ENCODE measurements at places on chromosomes 4 and X.
A peak's percentile ranks its signal among the peaks of the same experiment; 100 is the strongest.

- no peak for DNase-seq
Measured at GRCh38 chr4:139682741-139683151, 17.1 kb downstream of the MGST2 start.

DNA sequence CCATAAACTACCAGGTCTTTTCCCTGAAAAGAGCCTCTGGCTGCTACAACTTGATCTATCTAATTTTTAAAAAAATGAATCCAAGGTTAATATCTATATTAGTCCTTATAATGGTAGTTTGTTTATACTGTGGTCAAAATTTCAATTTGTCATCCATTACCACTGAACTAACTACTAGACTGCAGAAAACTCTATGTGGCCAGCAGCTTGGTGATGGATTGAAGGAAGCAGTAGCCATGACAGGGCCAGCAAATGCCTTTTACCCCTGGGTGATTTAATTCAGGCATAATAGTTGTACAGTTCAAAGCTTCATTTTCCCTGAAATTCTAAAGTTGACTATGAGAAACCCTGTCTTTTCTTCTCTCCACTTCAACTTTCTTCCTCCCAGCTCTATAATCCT lies 30.4 kb upstream of the PPARGC1A start:
- DNase-seq: no peak

GRCh38 chrX:10986616-10987015 lies 124.5 kb upstream of the HCCS start:
- no peak for DNase-seq

DNA sequence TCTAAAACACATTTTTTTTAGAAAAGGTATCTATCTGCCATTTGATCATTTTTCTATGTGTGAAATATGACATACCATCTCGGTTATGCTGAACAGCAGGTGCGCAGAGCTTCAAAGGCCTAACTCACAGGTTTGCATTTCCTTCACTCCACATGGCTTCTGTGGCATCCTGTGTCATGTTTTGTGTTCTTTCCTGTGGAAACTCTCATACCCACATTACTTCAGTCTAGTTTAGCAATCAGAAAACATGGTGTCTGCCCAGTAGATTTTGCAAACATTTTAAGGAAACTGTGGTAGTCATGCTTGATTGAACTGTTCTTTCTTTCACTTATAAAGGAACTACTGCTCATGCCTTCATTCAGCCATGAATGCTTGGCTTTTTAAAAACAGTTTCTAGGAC lies 11.3 kb upstream of the ARAP2 start:
- no peak for DNase-seq

DNA sequence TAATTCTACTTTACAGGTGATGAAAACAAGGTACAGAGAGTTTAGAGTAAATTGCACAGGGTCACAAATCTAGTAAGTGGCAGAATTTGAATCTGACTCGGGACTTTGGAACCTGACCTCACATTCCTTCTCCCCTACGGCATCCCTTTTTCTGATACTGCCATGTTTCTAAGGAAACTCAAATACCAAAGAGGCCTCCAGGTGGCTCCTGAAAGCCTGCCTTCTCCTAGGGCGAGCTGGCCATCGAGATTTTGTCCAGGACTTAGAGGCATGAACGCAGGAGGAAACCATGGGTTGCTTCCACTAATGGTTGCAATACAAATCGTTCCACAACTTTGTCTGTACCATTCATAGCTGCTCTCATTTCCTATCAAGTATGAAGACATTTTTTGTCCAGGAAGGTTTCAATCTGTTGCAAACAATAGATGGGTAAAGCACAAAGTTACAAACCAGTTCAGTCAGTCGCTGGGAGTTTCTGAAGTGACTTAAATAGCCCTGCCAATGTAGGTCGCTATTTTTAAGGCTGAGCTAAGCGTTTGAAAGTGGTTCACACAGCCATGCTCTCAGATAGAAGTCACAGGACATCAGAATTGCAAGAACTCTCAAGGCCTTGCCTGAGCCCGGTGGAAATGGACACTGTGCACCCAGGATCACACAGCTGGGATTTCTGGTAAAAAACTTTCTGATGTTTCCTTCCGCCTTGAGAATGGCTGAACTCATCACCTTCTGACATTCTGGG lies 296.6 kb upstream of the PRPS2 start:
- peak; percentile 15 for DNase-seq

- DNase-seq: no peak
Measured at GRCh38 chr4:28776004-28776403, 1915.4 kb downstream of the STIM2 start.

DNA sequence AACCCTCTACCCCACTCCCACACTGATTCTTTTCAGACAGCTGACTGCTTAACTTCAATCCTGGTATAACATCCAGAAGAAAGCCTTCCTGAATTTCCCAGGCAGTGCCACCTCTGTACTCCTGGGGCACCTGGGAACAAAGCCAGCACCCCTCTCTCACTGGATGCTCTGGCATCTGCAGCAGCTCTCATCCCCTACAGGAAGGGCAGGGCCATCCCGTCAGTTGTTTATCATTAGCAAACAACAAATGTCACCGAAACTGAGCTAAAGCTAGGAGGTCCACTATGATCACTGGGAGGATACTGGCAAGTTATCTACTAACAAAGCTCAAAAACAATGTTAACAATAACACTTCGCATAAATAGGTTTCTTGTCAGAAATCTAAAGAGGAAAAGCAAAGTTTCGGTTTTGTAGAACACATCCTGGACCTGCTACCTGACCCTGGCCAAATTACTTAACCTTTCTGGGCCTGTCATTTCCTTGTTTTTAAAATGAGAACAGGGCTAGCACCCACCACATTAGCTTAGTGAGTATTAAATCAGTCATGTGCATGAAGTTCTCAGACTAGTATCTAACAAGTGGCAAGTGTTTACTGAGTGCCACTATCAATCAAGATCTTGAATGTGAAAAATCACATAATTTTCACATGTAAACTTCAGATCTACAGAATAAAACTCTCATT lies 86.6 kb downstream of the NR3C2 start:
- no peak for DNase-seq

GRCh38 chr4:130855533-130855932 lies 1759.6 kb downstream of the C4orf33 start:
- no peak for DNase-seq

- DNase-seq: peak; percentile 38
Measured at GRCh38 chrX:9562851-9563250, 98.0 kb downstream of the TBL1X start.

DNA sequence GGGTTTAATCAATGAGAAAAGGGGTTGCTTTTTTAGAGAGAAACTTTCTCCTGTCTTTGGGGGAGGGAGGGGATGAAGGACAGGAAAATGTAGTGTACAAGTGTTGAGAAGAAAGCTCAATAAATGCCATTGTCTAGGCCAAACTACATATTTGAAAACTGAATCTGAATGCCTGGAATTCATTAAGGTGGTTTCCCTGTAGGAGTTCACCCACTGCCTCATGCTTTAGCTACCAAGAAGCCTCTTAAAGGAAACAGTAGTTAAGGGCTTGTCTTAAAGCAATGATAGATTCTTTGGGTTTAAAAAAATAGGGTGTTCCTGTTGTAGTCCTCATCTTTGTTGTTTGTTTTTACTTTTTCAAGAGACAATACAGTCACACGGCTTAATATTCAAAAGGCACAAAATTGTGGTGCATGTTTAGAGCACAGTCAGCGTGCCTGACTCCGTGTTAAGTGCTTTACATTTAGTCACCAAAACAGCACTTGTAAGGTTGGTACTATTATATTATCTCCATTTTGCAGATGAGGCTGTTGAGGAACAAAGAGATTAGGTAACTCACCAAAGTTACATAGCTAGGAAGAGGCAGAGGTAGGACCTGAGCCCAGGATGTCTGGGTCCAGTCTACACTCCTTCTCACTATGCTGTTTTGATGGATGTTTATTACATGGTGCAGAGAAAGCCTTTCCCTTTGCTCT lies 46.0 kb downstream of the FNIP2 start:
- DNase-seq: no peak

DNA sequence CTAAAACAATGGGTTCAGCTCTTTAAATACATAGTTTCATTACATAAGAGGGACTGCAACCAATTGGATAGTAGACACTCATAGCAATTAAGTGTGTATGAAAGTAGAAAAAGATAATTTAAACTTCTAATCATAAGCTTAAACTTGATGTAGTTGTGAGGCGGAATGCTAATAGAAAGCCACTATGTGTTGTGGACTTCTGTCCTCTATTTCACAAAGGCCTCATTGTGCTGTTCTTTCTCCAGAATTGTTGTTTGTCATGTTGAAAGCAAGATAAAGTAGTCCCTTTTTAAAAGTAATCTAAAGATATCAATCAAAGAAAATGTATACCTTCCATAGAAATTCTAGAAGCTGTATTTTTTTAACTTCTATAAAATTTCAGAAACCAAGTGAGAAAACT lies 329.4 kb downstream of the KLHL4 start:
- DNase-seq: no peak

GRCh38 chr4:90648791-90649190 lies 521.6 kb downstream of the CCSER1 start:
- no peak for DNase-seq

DNA sequence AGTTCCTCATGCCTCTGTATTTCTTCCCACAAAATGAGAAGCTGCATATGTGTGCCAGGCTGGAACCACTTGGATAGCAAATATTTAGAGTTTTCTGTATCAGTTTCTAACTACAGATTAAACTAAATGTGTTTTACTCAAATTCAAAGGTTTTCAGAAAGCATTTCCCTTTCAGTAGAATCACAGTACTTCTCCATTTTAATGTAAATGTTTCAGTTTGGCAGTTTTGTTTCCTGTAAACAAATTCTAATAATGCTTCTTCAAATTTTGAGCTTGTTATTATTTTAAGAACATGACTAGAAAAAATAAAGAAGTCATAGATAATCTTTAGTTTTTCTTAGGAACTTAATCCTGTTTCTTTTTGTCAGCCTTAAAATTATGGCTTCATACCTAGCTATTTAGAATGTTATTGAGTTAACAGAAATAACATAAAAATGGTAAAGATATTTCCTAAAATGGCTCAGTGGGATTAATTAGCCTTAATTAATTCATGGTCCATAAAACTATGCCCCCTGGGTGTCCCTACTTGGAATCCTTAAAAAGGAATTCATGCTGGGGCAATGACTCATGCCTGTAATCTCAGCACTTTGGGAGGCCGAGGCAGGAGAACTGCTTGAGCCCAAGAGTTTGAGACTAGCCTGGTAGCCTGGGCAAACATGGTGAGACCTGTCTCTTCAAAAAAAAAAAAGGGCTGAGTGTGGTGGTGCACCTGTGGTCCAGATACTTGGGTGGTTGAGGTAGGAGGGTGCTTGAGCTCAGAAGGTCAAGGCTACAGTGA lies 83.8 kb upstream of the GPR34 start:
- DNase-seq: peak; percentile 41

DNA sequence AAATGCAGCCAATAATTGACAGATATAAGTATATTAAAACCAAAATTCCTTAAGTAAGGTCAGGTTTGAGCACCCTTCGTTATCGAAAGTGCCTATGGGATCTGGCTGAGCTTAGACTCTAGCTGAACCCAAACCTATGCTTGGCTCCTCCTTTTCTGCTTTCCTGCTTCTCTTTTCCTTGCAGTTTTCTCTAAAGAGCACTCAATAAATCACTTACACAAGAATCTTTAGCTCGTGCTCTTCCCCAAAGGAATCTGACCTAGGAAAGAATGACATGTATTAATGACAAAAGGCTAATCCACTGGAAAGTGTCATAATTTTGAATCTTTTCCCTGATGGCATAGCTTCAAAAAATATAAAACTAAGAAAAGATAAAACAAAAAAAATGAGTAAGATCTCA lies 282.7 kb downstream of the DKK2 start:
- no peak for DNase-seq

GRCh38 chr4:71729856-71730255 lies 54.0 kb downstream of the GC start:
- DNase-seq: no peak

GRCh38 chrX:104343428-104344129 lies 88.8 kb upstream of the ESX1 start:
- peak; percentile 93 for DNase-seq

DNA sequence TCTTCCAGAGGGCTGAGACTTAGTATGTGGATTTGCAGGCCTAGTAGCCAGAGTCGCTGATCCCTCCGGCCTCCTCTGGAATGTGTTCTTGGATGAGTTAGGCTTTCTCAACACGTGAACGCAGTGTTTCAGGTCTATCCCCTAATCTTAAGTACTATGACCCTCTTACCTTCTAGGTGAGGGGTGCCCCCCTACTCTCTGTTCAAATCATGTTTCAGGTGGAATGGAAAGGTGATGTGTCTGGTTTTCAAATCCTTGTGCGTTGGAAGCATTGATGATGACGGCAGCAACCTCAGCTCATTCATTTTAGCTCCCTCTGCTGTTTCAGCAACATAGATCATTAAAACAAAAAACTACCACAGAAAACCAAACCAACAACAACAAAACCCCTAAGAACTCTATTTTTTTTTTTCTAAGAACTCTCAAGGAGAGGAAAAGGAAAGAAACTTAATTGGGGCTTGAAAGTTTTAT lies 56.4 kb downstream of the RWDD4 start:
- DNase-seq: peak; percentile 53

DNA sequence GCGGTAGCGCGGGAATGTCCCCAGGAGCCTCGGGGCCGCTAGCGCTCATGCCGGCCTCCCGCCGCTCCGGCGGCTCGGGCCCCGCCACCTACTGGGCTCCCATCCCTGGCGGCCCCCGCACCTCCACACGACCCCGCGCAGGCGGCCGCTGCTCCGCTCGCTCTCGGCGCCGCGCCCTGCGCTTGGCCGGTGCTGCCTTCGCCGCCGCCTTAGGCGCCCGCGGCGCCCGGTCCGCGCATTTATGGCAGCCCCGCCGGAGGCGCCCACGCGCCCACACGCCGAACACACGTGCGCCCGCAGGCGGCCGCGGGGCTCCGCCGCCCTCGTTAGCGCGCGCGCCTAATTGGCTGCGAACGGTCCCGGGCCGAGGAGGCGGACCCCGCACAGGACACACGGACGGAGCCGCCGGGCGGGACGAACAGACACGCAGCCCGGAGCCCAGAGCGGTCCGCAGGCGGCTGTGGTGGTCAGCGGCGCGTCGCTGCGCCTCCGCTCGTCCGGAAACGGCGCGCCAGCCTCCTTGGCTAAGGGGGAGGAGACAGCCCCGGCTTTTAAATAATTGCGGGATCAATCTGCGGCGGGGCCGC lies at the start of gene NKX1-1:
Gene NKX1-1, minus strand, starts transcription at position 49 of the 587 bp plus-strand sequence. Its CDS starts 0 bp downstream, at position 49.
- peak; percentile 13 for DNase-seq

GRCh38 chr4:8709729-8710360 lies 117.3 kb downstream of the CPZ start:
- no peak for DNase-seq

DNA sequence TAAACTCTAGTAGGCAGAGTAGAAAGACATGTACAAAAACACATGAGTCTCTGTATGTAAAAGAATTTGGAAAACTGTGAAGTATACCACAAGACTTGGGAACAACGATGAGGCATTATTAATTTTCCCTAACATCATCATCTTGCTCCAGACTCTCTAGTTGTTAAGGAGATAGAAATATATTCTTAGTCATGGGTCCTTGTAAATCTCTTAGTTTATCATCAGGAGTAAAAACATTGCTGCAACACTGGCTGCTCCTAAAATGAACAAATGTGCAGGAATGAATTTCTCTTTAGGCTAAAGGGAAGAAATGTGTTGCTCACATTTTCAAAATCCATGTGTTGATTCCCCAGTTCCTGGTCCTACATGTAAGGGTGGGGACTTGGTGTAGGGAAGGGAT lies 384.6 kb downstream of the STIM2 start:
- DNase-seq: no peak
